Keratinocyte (primary cell): ENCODE measurements at places on chromosomes 5 and 9.

DNA sequence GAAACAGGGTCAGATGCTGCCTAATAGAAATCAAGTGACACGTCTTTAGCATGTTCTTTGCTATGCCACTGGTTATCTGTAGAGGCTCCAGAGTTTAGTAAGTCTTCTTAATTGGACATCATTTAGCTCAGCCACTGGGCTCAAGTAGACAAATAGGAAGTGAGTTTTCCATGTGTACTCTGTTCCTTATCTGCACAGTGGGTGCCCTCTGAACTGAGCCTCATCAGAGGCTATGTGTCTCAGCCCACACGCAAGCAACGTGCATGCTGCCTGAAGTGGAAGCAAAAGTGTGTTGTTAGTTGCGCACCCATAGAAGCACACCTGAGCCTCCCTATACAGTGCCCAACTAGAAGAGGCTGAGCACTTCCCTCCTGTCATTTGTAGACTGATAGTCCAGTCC is 134.7 kb downstream of the SEMA5A start:
- H3K4me3 ChIP-seq: no peak overlapping the region
- no peaks in the 10 kb centered on the region for H3K36me3 ChIP-seq
- no peaks in the 10 kb centered on the region for H3K4me1 ChIP-seq
- H3K27me3 ChIP-seq: no peaks in the 10 kb centered on the region

DNA sequence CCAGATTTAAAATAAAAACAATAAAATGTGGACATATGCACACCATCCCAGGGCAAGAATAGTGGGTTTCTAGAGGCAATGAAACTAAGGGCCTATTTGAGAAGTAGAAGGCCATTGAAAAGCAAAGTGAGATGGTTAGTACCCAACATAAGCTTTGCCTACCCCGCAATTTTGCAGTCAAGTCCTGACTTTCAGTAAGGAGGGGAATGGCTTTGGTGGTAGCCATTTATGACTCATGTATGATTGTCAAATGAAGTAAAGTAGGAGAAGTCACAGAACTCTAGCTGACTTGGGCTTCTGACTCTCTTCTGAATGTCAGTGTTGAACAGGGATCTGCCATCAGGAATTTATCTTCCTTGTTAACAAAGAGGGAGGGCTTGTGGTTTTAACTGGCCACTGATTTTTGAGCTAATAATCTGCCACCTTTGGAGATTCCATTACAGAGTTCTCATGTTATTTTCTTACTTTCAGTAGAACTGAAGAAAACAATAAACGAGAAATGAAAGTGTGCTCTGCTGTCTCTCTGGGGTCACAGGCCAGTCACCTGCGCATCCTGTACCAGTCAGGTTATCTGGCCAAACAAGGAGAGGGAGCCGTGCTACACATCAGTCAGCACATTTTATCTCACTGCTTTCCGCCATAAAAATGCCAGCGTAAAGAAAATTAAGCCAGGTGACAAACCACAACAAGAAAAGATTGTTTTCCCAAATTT is 14.3 kb upstream of the SNCAIP start:
- H3K4me1 ChIP-seq: no peaks in the 10 kb centered on the region
- H3K27me3 ChIP-seq: no peaks in the 10 kb centered on the region
- H3K27ac ChIP-seq: no peak overlapping the region
- no peaks in the 10 kb centered on the region for H3K36me3 ChIP-seq
- DNase-seq: no peak

DNA sequence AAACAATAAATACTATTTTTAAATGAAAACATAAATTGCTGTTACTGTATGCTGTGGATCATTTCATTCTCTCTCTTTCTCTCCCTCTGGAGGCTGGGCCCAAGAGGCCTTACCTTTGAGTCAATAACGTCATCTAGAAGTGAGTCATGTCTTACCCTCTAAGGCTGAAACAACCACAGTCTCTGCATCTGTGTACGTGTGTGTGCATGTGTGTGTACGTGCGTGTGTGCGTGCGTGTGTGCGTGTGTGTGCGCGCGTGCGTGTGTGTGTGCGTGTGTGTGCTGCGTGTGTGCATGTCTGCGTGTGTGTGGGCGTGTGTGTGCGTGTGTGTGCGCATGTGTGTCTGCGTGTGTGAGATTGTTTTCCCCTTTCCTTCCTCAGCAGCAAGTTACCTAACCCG is 13.6 kb upstream of the IL17B start:
- DNase-seq: peak; percentile 26
- H3K27me3 ChIP-seq: no peaks in the 10 kb centered on the region
- no peaks in the 10 kb centered on the region for H3K4me1 ChIP-seq
- H3K36me3 ChIP-seq: no peaks in the 10 kb centered on the region

DNA sequence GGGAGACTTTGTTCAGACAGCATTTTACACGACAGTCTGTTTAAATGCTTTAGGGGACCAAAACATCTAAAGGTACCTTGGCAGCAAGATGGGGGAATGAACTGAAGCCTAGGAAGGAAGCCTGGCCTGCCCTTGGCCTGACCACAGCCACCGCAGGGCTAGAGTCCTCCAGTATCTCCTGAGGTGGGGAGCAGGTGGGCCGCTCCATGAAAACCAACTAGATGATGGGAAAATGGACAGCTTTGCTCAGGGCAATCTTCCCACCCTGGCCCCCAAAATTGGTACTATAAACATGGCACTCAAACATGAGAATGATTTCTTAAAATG is 153.3 kb downstream of the AUH start:
- DNase-seq: no peak
- no peak overlapping the region for H3K4me3 ChIP-seq
- H3K27ac ChIP-seq: no peak overlapping the region
- no peaks in the 10 kb centered on the region for H3K27me3 ChIP-seq
